ENCODE measurements at places on chromosomes 2 and 18. TPM values are rescaled to one million over a fixed set of nuclear protein-coding genes. Genes with fewer than 3 reads are reported as not detected.

GRCh38 chr2:222290736-222291484 lies 7.9 kb downstream of the PAX3 start:
- DNase-seq, result no peak

- DNase-seq, result no peak
Observed at GRCh38 chr2:188833799-188834198, 140.4 kb upstream of the COL3A1 start.

The TMEM200C gene
- not detected for total RNA-seq

The ERICH2 gene
- not detected for total RNA-seq
